ENCODE measurements at places on chromosomes 5 and 9.

- no peak for DNase-seq
These were observed 36.4 kb upstream of the TCF7 start for GRCh38 chr5:134077926-134078580.

DNA sequence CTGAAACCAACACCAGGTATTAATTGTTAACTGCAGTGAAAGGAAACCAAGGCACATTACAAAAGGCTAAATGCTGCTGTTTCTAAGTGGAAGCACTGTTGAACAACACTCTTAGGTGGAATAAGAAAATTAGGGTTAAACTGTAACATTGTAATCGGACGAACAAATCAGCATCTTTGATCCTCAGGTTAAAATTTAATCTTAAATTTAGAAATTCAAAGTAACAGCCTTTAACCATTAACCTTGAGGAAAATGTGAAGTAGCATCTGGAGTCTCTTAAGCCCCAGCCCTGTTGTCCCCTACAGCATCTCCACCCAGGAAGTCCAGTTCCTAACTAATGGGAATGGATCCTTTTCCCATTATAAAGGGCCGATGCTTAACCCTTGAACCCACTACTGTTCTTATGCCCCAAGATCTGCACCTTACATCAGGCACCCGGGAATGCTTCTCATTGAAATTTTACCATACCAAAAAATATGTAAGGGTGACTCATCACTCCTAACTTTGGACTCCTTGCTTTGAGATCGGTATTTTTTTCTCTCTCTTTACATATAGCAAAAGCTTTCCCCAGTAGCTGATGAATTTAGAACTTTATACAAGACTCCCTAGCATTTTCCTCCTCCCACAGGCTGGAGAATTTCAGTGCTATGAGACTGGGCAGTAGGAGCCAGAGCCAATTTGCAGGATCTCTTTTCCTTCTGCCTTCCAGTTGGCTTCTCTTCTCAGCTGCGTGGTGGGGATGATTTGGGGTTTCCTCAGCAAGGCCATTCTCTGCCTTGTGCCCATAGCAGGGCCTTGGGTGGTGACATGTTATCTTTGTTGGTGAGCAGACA lies 32.0 kb upstream of the ITGA2 start:
- DNase-seq = no peak

DNA sequence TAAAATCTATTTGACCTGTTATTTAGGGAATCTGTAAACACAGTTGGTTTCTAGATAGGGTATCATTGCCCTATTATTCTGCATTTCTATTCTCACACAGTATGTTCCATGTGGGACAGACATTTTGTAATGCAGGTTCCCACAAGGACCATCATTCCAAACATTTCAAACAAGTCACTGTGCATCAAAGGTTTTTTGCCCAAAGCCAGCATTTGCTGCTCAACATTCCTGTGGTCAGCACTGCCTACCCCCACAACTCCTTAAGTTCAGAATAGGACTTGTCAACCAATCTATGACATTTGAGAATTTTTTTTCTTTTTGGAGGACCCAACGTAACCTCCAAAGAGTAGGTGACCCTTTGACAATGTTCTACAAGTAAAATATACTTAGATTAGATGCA lies 95.7 kb downstream of the LPAR1 start:
- DNase-seq = no peak

DNA sequence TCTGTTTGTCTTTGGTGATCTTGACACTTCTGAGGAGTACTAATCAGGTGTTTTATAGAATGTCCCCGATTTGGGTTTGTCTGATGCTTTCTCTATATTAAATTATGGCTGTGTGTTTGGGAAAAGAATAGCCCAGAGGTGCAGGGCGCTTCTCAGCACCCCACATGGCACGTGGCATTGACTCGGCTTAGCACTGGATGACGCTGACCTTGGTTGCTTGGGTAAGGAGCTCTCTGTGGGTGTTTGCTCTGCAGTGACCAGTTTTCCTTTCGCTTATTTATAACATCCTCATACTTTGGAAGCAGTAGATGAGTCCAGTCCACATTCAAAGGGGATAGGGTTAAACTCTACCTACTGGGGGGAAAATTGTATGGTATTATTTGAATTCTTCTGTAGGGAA lies 12.5 kb upstream of the FAM120AOS start:
- DNase-seq = no peak

GRCh38 chr9:134418354-134418753 lies 92.1 kb downstream of the RXRA start:
- DNase-seq = no peak

- no peak for DNase-seq
These were observed 72.0 kb upstream of the CKMT2 start for GRCh38 chr5:81161012-81161601.

GRCh38 chr9:126338945-126339344 lies 12.3 kb downstream of the MVB12B start:
- no peak for DNase-seq

DNA sequence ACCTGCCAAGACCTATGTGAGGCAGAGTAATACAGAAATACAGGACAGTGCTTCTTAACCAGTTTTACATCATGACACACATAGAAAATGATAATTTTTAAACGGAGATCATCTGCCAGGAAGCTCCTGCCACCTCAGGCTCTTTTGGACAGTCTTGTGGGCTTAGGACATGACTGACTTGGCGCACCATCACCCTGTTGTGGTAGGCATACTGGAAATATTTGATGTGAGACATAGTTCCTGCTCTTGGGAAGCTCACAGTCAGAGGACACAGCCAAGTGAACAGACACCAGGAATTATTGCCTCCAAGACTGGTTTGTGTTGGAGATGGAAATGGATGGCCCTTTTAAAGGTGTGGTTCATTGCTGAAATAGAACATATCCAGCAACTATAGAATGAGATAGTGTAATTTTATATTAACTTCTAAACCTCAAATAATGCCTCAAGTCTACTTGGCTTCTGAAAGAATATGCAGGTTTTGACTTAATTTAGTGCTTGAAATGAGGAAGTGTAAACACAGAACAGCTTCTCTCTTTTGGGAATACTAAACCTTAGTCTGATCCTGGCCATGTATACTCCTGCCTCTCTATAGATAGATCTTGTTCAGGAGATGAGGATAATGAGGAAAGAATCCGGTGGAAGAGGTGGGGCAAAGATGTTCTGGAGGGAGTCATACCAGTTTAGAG lies 19.7 kb downstream of the CPEB4 start:
- no peak for DNase-seq

DNA sequence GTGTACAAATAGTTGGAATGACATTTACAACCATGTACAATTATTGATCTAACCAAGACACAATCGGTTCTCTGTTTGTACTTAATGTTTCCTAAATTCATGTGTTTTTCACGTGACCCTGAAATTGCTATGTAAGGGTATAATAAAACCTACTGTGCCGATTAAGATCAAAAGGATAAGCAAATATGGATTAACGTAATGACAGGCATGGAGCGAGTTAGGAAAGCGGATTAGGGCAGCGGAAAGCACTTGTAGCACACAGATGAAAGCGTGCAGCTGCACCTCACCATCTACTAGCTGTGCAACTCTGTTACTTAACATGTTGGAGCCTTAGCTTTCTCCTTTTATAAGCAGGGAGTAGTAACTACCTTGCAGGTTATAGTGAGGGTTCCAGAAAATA lies 38.3 kb upstream of the ZFYVE16 start:
- no peak for DNase-seq

DNA sequence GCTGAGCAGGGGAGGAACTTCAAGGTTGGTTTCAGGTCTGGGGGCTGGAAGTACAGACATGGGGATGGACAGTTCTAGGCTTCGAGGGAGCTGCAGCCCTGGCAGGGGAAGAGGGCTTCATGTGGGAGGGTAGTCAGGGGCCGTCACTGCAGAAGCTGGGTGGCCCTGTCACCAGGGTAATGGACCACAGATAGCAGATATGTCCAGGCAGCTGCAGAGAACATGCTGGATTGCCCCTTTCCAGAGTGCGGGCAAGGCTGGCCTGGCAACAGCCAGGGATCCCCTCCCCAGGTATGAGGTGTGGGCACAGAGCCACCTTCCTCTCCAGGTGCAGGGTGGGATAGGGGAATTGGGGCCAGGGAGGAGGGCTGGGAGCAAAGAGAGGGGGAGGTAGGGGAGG lies 206.5 kb downstream of the GADD45G start:
- no peak for DNase-seq

GRCh38 chr5:17443333-17444130 lies 54.5 kb upstream of the TAF11L2 start:
- peak; percentile 16 for DNase-seq

GRCh38 chr9:34179213-34180136 lies 632 bp downstream of the UBAP1 start:
- DNase-seq = no peak

- no peak for DNase-seq
These were observed 105.0 kb downstream of the PLPP1 start for GRCh38 chr5:55429613-55430253.

DNA sequence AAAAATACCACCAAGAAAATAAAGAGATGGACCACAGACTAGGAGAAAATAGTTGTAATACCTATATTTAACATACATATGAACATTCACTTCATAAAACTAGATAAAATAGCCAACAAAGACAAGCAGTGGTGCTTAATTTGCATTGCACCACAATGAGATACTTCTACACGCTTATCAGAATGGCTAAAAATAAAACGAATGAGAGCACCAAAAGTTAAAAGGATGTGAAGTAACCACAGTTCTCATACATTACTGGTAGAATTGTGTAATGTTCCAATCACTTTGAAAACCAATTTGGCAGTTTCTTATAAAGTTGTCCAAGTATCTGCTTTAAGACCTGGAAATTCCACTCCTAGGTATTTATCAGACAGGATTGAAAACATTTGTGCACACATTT lies 198.9 kb upstream of the SGCD start:
- DNase-seq = no peak

DNA sequence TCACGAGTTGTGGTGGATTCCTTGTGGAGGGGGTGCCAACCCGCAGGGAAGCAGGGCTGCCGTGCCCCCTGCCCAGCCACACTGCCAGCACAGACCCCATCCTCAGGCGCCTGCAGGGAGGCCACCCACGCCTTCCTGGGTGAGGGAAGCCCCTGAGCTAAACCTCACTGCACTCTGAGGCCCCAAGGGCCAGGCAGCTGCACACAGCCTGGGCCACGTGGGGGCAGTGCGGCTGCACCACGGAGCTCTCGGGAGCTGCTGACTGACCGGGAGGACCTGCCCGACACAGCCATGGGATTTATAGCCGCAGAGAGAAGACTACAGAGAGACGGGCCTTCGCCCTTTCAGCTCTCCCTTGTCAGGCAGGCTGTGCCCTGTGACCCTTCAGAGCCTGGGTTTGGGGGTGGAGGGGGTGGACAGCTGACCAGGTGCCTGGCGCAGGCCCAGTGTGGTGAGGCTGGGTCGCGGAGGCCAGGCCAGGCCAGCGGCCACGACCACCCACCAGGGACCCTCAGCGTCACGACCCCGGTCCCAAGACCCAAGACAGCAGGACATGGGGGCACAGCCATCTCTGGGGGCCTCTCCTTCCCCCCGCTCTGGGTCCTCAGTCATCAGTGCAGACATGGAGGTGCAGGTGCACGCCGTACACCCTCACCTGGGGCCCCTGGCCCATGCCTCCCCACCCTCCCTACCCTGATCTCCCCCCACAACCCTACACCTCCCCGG lies 4.3 kb upstream of the AHRR start:
- DNase-seq = no peak

- no peak for DNase-seq
These were observed 69.6 kb downstream of the DAB2IP start for GRCh38 chr9:121721058-121721350.

DNA sequence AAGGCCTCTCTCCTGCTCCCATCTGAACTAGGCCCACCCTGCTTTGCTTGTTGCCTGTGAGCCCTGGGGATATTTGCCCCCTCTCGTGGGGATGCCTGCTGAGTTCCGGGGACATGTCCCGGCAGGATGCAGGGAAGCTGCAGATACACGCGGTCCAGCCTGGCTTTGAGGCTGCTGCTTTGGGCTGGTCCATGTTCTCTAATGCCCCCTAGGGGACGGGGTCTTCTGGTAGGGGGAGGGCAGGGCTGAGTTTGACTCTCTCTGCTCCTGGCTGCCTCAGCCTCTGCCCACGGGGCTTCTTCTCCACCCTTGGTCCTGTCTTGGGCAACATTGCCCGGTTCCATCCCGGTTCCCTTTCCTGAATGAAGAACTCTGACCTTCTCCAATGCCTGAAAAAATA lies 84.9 kb upstream of the ASS1 start:
- DNase-seq = no peak

- no peak for DNase-seq
These were observed 20.1 kb upstream of the HMCN2 start for GRCh38 chr9:130245474-130245873.

- DNase-seq = no peak
These were observed 24.7 kb upstream of the TNFSF15 start for GRCh38 chr9:114830546-114830945.

GRCh38 chr9:4738866-4739586 lies 2.0 kb downstream of the AK3 start:
- no peak for DNase-seq

GRCh38 chr9:128103589-128103962 lies 24.0 kb downstream of the PTGES2 start:
- DNase-seq = peak; percentile 34

DNA sequence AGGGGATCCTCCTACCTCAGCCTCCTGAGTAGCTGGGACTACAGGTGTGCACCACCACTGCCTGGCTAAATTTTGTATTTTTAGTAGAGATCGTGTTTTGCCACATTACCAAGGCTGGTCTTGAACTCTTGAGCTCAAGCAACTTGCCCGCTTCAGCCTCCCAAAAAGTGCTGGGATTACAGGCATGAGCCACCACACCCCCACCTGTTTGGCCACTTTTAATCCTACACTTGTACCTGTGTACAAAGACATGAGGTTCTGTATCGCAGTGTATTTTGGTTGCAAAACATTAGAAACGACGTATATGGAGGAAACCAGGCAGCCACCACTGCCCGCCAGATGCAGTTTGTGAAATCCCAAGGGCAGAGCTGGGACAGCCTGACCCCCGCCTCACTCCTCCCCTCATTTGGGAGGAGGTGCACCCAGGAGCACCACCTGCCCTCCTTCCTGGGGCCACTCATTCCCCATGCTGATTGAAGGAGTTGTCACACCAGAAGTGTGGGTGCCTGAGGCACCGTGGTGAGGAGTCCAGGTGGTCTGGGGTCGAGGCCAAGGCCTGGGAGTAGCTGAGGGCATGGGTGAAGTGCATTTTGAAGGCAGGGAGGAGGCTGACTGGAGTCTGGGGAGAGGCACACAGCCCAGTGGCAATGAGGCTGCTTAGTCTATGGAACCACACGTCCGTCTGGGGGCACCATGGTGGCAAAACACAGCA lies 39.3 kb upstream of the OLFM1 start:
- no peak for DNase-seq

DNA sequence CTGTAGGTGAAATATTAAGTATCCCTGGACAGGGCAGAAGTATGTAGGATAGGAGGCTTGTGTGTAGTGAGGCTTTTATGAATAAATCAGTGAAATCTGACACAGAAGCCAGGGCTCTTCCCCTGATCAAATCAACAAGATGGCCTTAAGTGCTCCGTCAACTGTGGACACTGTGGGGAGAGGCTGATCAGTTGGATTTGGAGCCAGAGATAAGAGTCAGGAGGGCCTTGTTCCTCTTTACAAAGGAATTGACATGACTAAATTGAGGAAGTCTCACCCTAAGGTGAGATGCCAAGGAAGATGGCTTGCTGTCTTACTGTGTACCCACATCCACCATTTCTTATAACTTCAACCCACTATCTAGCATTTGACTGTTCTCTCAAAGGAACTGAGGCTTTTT lies 91.6 kb upstream of the PRRC1 start:
- no peak for DNase-seq
